ENCODE measurements at places on chromosomes 1 and 21.
A peak's percentile ranks its signal among the peaks of the same experiment; 100 is the strongest.

DNA sequence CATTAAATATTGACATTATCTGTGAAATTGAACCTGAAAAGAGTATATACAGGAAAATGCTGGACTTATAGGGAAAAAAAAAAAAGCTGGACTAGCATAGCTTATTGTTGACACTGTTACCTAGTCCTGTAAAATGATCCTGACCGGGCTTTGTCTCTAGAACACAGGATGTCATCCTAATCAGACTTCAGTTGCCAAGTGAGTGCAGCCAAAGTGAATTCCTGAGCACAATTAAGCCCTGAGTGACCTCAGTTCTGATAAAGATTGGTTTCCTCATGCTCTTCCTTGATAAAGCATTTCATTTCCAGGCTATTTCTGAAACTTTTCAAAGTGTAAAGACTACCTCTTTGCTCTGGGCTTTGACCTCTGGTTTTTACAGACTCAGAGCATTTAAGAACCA is 19.8 kb downstream of the SELP start:
- H3K4me3 ChIP-seq, result no peak overlapping the region
- peaks cover 4% of the 10 kb centered on the region for H3K27me3 ChIP-seq
- no peaks in the 10 kb centered on the region for H3K4me1 ChIP-seq
- no peaks in the 10 kb centered on the region for H3K36me3 ChIP-seq

DNA sequence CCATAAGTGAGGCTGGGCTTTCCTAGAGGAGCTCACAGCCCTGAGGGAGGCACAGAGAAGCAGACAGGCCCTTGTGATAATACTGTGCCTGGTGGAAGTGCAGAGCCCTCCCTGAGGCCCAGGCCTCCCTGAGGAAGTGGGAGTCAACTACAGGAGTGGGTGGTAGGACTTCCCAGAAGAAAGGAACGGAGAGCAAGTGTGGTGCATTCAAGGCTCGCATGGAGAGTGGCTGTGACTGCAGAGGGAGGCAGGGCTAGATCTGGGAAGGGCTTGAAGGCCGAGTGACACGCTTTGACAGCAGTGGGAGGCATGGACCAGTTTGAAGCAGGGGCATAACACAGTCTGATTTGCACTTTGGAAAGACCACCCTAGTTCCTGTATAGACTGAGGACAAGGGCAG is 37.3 kb downstream of the AZIN2 start:
- H3K27ac ChIP-seq, result no peak overlapping the region
- peaks cover 3% of the 10 kb centered on the region for H3K27me3 ChIP-seq
- no peak overlapping the region for H3K4me3 ChIP-seq
- H3K36me3 ChIP-seq, result no peaks in the 10 kb centered on the region
- no peaks in the 10 kb centered on the region for H3K4me1 ChIP-seq
- DNase-seq, result no peak

GRCh38 chr1:209433649-209434031 is 149.9 kb upstream of the CAMK1G start:
- H3K4me3 ChIP-seq, result no peak overlapping the region
- no peaks in the 10 kb centered on the region for H3K36me3 ChIP-seq
- no peaks in the 10 kb centered on the region for H3K4me1 ChIP-seq

DNA sequence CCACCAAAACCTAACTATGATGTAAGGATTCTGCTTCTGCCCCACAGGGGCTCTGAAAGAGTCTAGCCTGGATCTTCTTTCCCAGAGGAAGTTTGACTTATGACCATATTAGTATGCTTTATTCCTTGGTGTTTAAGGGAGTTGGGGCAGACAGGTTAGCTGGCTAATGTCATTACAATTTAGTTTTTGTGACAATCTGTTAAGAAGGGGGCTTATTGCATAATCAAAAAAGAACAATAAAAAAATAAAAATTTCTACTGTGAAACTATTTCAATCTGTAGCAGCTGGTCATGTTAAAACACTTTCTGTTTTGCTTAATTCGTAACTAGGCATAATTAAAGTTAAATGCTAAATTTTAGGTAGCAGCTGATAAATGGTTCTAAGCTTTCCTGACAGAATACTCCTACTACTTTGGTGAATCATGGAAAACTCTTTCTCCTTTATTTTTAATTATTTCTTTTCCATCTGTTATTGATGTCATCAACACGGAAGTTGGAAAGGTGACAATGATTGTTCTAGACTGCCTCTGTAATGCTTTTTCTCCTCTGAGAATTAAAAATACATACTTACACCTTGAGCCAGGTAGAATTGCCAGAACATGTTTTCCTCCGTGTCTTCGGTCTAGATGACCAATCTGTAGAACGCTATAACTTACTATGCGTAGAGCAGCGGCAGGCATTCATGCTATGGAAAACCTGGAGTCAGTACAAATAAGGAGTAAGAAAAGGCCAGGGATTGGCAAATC is 18.6 kb downstream of the DYRK3 start:
- no peak overlapping the region for H3K4me3 ChIP-seq
- no peak for DNase-seq
- peaks cover under 1% of the 10 kb centered on the region for H3K4me1 ChIP-seq
- H3K36me3 ChIP-seq, result peaks cover 1% of the 10 kb centered on the region
- no peak overlapping the region for H3K27ac ChIP-seq

DNA sequence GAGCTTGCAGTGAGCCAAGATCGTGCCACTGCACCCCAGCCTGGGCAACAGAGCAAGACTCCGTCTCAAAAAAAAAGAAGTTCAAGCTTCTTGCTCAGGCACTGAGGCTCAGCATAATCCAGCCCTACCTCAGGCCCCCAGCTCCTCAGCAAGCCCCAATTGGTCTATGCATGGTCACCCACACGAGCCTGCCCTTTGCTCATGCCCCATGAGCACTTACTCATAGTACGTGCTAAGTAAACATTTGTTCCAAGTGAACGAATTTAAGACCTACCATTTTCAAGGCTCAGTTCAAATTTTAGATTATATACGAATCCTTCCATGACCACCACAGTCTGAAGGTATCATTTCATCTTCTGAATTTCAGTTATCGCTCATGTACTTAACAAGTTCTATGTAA is 4.3 kb downstream of the PDZK1 start:
- H3K27me3 ChIP-seq, result no peaks in the 10 kb centered on the region
- H3K27ac ChIP-seq, result no peak overlapping the region
- no peak for DNase-seq
- no peaks in the 10 kb centered on the region for H3K36me3 ChIP-seq
- no peaks in the 10 kb centered on the region for H3K4me1 ChIP-seq

GRCh38 chr1:17301767-17302166 is 6.2 kb upstream of the PADI4 start:
- H3K4me3 ChIP-seq, result no peak overlapping the region
- H3K4me1 ChIP-seq, result no peaks in the 10 kb centered on the region
- DNase-seq, result peak; percentile 1
- H3K36me3 ChIP-seq, result no peaks in the 10 kb centered on the region

GRCh38 chr1:188425687-188426086 is 1596.9 kb downstream of the PLA2G4A start:
- no peaks in the 10 kb centered on the region for H3K27me3 ChIP-seq
- H3K36me3 ChIP-seq, result no peaks in the 10 kb centered on the region
- no peak overlapping the region for H3K4me3 ChIP-seq
- no peak for DNase-seq
- H3K27ac ChIP-seq, result no peak overlapping the region

GRCh38 chr1:26723013-26723991 is 27.5 kb downstream of the ARID1A start:
- no peaks in the 10 kb centered on the region for H3K27me3 ChIP-seq
- DNase-seq, result peak; percentile 83
- no peaks in the 10 kb centered on the region for H3K36me3 ChIP-seq
- H3K27ac ChIP-seq, result peak overlapping the region; percentile 2

Measured in tibial artery (tissue), 4 donors.